ENCODE measurements at places on chromosomes 11 and 22.

- DNase-seq, result no peak
Observed at GRCh38 chr11:96033095-96033494, 109.2 kb upstream of the MTMR2 start.

GRCh38 chr11:87148749-87149148 lies 111.0 kb downstream of the TMEM135 start:
- DNase-seq, result no peak

DNA sequence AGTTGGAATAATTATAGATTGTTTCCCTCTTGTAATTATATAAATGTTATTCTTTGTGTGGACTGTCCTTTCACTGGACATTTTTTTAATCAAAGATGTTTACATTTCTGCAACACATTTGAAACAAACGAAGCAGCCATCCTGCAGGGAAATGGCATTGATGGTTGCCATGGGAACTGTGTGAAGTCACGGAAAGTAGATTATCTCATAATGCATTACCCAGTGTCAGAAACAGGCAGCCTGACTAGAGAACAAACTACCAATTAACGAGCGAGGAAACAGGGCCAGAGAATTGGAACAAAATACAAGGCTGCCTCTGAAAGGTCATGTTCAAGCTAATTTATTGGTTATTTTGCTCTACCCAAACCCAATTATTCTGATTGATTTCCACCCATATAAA lies 96.9 kb upstream of the LARGE1 start:
- no peak for DNase-seq

DNA sequence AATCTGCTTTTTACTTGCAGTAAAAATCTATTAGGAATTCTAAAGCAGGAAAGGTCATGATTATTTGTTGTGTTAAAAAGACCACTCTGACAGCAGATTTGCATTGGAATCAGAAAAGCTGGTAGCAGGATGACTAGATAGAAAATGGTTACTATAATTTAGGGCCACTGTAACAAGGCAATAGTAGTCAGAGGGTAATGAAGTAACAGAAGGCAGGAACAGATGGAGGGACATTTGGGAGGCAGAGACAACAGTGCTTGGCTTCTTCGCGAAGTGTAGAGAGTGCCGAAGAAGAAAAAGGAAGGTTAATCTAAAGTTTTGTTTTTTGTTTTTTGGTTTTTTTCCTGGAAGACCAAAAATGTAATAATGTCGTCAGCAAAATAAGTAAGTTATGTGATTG lies 129.8 kb upstream of the SLC5A12 start:
- no peak for DNase-seq

DNA sequence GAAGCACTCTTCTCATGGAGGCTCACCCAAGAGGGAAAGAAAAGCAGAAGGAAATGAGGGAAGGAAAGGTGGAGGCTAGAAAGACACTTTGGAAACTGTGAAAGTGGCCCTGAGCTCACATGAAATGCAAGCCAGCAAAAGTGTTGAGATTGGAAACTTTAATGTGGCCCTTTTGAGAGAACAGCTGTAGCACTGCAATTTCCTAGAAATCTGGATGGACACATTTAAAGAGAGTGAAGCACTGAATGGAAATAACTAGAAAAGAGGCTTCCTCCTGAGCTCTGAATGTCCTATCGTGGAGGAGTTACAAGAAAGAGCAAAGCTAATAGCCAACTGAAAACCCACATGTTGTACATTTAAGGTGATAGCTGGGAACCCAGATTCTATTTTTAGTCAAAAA lies 56.0 kb downstream of the LIF start:
- no peak for DNase-seq

GRCh38 chr11:57274904-57275498 lies 38.0 kb upstream of the APLNR start:
- DNase-seq, result no peak

DNA sequence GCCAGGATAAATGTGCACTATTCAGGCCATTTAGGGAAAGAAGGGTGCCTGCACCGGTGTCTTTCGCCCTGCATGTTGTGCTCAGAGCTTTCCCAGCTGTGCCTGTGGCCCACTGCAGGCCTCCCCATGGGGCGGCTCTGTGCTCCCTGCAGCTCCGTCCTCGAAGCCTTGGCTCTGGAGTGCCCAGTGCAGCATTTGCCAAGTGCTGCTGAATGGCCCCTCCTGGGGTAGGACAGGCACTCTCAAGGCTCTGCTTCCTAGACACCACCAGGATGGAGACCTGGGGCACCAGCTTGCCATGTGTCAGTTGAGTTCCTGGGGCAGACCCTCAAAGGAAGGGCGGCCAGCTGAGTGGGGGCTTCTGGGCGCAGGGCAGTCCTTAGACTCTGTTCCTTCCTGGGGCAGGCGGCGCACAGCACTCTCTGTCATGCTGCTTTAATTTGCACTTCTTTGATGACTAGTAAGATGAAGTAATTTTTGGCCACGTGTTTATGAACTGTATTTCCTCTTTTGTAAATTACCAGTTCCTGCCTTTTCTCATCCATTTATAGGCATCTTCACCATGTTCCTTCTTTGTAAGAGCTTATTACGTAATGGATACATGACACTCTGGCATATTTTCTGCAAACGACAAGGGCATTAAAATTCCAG lies 32.1 kb upstream of the GNB1L start:
- no peak for DNase-seq

- DNase-seq, result no peak
Observed at GRCh38 chr11:35859301-35859700, 84.6 kb upstream of the LDLRAD3 start.

DNA sequence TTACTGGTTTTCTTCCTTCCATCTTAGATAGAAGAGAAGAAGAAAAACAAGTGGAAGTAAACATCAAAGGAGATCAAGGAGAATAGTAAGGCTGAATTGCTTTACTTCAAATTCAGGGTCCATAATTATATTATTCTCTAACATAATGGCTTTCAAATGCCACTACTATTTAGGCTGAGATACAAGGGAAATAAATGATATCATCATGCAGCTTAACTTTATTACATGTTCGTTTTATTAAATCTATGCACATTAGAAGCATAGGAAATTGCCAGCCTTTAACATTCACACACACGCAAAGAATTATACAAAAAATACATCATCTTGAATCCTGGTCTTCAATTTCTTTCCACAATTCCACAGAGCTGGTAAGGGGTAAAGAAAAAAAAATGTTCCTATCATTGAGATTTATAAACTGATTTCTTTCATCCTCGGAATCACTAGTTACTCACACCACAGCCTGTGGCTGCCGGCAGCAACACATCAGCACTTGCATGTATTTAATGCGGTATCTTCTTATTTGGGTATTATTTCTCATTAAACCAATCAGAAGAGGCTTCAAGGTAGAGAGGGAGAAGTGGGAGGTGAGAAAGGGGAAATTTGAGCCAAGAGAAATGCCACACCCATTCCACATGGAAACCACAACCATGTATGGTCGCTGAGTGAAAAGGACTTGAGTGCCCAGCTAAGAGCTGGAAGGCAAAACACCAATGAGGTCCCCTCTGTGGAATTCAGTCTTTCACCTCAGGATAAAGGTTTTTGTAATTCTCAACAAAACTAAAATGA lies 26.3 kb downstream of the SYTL2 start:
- DNase-seq, result no peak

DNA sequence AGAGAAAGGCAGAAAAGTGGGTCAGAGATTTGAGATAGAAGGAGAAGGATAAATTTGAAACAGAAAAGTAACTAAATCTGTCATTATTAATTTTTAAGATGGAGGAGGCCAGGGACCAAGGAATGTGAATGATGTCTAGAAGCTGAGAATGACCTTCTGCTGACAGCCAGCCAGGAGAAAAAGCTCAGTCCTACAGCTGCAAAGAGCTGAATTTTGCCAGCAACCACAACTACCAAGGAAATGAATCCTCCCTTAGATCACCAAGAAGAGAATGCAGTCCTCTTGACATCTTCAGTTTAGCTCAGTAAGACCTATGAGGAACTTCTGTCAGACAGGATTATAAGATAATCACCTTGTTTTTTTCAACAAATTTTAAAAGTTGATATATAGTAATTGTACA lies 538.2 kb downstream of the LRRC4C start:
- DNase-seq, result no peak

DNA sequence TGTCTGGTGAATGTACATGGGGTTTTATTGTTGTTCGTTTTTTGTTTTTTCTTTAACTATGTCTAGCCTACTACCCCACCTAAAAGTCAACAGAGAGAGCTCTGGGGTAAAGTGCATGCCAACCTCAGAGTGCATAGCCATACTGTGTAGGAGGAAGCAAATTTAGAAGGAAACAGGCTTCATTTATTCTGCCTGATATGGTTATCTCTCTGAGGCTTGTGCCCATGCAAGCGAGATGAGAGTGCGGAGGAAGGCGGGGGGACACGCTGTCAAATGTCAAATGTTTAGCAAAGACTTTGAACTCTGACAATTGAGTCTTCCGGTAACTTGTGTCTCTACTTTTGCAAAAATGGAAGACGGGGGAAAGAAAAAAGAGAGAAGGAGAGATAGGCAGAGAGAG lies 295.5 kb downstream of the ETS1 start:
- DNase-seq, result no peak

- no peak for DNase-seq
Observed at GRCh38 chr22:28506150-28506535, 173.5 kb downstream of the TTC28 start.

- no peak for DNase-seq
Observed at GRCh38 chr11:92839450-92839849, 130.0 kb upstream of the MTNR1B start.

- no peak for DNase-seq
Observed at GRCh38 chr22:23498811-23499798, 81.0 kb downstream of the IGLL1 start.

- DNase-seq, result no peak
Observed at GRCh38 chr11:103901656-103902055, 134.8 kb upstream of the DDI1 start.

DNA sequence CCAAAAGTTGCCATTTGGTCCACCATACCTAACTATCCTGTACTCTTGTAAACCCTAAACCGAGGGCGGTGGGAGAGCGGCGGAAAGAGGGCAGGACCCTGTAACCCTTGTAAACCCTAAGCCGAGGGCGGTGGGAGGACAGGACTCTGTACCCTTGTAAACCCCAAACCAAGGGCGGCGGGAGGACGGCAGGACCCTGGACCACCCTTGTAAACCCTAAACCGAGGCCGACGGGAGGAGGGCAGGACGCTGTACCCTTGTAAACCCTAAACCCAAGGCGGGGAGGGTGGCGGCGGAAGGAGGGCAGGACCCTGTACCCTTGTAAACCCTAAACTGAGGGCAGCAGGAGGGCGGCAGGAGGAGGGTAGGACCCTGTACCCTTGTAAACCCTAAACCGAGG lies 12.5 kb upstream of the OR52I2 start:
- no peak for DNase-seq

- DNase-seq, result no peak
Observed at GRCh38 chr22:46941968-46942798, 179.7 kb downstream of the TBC1D22A start.

DNA sequence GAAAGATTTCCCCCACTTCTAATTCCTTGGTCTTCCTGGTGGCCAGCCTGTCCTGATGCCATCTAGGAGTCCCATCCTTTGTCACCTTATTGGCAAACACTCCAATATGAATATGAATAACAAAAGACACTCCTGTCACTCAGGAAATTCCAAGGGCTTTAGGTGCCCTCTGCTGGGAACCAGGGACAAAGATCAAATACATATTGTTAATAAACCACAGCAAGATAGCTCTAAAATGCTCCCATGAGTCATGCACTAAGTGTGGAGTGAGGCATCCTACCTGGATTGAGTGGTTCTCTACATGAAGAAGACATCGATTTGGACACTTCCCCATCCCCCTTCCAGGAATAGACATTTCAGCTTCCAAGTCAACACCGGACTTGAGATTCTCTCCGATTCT lies 823.6 kb downstream of the TBC1D22A start:
- DNase-seq, result no peak

DNA sequence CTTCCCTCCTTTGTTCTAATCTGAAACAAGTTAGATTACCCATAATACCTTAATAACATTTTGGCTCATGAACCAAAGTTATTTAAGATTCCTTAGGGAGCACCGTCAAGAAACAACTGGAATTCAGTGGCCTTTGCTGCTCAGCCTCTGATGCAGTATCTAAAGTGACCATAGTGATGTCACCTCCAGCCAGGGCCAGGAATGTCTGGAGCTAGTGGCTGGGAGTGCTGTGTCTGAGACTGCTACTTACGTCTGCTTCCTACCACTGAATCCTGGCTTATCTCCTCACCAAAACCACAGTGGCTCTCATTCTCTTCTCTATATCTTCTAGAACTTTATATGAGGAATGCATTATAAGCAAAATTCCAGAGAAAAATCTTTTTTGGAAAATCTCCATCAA lies 658.0 kb downstream of the DLG2 start:
- DNase-seq, result no peak

DNA sequence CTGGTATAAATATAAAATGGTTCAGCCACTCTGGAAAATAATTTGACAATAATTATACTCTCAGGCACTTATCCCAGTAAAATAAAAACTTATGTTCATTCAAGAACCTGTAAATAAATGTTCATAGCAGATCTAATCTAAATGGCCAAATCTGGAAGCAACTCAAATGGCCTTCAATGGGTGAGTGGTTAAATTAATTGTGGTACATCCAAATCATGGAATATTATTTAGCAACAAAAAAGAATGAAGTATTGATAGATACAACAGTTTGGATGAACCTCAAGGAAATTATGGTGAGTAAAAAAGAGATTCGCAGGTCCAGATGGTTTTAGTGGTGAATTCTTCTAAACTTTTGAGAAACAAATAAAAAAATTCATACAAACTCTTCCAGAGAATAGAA lies 287.0 kb upstream of the ZC3H12C start:
- no peak for DNase-seq

DNA sequence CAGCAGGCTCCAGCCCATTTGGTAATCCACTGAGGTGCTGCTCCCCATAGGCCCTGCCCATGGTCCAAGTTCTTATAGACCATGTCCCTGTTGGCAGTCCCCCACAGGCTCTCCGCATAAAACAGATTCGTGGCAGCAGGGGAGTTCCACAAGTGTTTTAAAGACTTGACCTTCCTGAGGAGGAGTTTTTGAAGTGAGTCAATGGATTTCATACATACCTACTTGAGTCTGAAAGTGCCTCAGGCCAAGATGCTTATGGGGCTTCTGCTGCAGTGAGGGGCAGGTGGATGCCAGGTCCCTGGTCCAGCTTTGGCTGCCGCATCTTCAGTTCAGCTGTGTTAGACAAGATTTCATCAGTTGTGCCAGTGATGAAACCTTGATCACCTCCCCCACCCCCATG lies 43.3 kb downstream of the CABIN1 start:
- no peak for DNase-seq

DNA sequence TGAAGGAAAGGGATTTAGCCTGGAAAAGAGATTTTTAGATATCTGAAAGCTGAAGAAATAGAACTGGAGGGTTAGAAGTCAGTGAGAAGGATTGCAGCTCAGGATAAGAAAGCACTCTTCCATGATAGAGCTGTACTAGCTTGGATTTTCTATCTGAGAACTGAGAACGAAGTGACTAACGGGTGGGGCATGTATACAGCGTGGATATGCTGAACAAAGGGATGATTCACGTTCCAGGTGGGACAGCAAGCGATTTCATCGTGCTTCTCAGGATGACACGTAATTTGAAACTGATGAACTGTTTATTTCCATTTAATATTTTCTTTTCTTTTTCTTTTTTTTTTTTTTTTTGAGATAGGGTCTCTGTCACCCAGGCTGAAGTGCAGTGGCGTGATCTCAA lies 53.0 kb downstream of the GRAMD1B start:
- no peak for DNase-seq

Data from mesothelial cell of epicardium (in vitro differentiated cells).